ENCODE measurements at places on chromosomes 16 and 17. TPM values are rescaled to one million over a fixed set of nuclear protein-coding genes. Genes with fewer than 3 reads are reported as not detected.

GRCh38 chr17:30239089-30239462 lies 3.6 kb upstream of the SLC6A4 start:
- no peak for DNase-seq

DNA sequence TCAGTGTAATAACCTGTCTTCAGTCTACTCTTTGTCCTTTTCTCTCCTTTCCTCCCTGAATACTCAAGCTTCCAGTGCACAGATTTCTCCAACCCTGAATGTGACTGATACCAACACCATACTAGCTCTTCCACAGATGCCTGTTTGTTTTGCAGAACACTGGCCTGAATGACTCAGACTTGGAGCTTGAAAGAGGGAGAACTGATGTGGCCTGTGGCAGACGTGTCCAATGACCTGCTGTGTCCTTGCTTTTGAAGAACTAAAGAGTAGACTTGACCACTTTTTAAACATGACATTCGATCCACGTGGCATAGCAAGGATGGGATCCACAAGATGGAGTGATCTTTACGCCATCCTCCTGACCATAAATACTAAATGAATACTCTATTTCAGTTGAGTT lies 361.0 kb downstream of the WWOX start:
- no peak for DNase-seq

DNA sequence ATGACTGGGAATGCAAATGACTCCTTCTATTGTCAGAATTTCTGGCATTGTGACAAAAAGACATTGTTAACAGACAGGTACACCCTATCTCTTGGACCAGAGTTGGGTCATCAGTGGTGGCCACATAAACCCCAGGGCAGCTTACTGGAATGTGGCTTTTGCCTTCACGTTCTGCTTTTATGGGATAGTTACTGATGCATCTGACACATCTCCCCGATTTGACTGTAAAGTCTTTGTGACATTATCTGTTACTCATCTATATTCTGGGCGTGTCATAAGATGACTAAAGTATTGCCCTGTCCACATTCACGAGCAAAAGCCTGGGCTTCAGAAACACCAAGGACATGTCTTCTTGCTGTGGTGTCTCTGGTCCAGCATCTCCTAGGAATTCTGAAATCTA lies 18.7 kb upstream of the AQP8 start:
- DNase-seq: no peak

DNA sequence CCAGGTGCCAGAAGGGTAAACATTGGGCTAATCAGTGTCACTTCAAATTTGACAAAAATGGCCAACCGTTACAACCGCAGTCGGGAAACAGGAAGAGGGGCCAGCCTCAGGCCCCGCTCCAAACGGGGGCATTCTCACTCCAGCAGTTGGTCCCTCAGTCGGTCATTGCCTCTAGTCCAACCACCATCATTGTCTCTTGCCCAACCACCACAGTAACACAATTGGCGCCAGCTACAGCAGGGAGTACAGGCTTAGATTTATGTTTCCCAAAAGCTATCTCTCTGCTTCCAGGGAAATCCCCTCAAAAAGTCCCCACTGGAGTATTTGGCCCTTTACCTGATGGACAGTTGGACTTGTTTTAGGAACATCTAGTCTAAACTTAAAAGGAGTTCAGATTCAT lies 20.3 kb downstream of the ALOX15B start:
- DNase-seq: no peak

DNA sequence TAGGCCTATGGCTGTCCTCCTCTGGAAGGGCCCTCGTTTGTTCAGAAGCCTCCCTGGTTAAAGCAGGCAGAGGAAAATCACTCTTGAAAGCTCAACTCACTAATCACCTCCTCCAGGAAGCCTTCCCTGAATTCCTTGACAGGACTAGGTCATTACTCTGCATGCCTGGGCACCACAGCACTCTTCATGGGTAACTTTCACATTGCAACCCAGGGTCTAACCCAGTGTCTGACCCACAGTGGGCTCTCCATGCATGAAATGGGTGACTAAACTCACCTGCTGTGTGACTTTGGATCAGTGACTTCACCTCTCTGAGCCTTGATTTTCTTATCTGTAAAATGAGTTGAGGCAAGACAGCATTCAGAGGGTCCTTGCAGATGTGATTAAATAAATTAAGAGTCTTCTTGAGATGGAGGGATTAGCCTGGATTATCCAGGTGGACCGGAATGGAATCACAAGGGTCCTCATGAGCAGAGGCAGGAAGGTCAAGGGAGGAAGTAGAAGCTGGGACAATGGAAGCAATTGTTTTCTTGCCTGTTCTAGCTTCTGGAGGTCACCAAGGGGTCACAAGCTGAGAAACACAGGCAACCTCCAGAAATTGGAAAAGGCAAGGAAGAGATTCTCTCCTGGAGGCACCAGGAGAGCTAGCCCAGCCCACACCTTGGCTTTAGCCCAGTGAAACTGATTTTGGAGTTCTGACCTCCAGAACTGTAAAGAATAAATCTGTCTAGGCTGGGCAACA lies 3.8 kb upstream of the RAI1 start:
- no peak for DNase-seq

- DNase-seq: no peak
Measured at GRCh38 chr16:88455610-88456355, 2.7 kb downstream of the ZFPM1 start.

- no peak for DNase-seq
Measured at GRCh38 chr17:27551701-27552248, 79.2 kb upstream of the LGALS9 start.

DNA sequence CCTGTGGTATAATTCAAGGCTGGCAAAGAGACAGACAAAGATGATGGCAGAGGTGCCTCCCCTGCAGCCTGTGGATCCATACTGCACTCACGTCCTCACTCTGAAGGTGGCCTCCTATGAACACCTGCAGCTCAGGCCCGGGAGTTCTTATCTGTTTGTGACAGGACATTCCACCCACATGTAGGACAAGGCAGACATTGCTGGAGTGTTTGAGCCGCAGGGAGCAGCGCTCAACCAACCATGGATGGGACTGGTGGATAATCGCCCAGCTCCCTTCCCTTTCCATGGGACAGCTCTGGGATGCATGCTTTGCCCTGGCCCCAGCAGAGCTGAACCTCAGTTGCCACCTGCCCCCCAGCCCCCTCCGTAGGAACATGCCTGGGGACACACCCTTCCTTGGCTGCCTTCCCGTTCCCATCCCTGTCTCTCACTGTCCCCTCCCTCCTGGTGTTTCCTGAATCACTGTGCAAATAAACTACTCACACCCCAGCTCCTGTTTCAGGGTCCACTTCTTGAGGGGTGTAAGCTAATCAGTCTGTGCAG lies 22.2 kb downstream of the ITPRIPL2 start:
- peak; percentile 46 for DNase-seq

GRCh38 chr16:50478075-50478772 lies 70.0 kb upstream of the NKD1 start:
- DNase-seq: no peak

DNA sequence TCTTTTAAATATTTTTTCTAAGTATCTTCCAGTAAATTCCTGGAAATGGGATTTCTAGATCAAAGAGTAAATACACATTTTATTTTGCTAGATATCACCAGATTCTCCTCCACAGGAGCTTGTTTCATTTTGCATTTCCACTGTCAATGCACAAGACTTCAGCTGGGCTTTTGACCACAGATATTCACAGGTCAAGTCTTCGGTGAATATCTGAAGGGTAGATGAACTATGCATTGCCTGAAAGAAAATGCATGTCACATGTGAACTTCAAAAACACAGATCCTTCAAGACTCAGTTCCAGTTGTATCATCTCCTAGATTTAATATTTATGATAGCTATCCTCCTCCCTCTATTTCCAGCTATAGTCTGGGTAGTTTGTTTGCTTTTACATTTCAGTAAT lies 963.6 kb upstream of the GOT2 start:
- no peak for DNase-seq

DNA sequence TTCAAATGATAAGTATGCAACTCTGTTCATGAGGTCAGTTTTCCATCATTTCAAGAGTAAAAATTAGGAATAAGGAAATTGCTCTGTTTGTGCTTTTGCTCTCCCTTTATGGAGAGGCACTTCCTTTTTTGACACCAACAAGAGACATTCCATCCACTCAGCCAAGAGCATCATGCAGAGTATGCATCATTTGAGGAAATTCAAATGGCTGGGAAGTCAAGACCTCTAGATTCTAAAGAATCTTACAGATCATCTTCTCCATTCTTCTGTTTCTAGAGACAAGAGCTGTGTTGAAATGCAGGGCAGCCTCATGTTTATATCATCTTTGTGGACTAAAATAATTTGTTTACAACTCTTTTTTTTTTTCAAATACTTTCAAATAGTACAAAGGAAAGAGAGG lies 669.4 kb downstream of the CDH11 start:
- DNase-seq: no peak

DNA sequence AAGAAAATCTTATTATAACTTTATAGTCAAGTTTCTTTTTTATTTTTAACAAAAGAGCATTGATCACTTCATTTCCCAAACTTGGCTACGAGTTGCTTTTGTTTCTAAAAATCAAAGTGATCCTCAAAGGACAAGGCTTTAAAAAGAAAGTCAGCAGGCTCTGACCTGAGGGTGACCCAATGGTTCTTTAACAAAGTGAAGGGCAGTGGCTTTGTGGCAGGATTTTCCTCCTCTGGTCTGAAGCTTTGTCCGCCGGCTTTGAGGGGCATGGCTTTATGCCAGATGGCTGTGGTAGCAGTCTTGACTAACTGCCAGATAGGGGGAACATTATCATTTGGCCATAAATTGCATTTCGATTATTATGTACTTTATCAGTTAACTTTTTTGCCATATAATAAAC lies 28.5 kb downstream of the IQCK start:
- DNase-seq: peak; percentile 23

GRCh38 chr16:88561485-88562359 lies 8.5 kb upstream of the ZC3H18 start:
- DNase-seq: peak; percentile 29

Gene GDPD1
- polyA plus RNA-seq: 1.5 TPM

Gene OR3A2
- not detected for polyA plus RNA-seq

GRCh38 chr16:87703835-87704375 lies 61.9 kb downstream of the KLHDC4 start:
- DNase-seq: no peak

DNA sequence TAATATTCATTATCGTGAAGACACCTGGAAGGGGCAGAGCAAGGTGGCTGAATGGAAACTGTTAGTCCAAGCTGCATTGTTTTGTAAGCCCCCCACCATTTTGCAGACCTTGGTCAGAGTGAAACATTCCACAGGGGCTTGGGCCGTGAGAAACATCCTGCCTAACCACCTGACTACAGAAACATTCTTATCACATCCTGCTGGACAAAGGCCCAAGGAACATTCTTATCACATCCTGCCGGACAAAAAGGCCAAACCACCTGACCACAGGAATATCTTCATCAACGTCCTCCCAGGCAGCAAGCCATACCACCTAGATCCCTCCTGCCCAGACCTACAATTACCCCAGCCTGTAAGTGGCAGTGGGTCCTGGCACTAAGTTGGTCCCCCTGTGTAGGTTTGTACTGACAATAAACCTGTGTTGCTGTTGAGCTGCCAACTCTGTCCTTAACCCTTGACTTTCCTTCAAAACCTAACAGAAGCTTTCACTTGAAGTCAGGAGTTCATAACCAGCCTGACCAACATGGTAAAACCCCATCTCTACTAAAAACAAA lies 19.6 kb downstream of the ATF7IP2 start:
- DNase-seq: peak; percentile 36

Gene CAPN15
- 20.8 TPM for polyA plus RNA-seq

DNA sequence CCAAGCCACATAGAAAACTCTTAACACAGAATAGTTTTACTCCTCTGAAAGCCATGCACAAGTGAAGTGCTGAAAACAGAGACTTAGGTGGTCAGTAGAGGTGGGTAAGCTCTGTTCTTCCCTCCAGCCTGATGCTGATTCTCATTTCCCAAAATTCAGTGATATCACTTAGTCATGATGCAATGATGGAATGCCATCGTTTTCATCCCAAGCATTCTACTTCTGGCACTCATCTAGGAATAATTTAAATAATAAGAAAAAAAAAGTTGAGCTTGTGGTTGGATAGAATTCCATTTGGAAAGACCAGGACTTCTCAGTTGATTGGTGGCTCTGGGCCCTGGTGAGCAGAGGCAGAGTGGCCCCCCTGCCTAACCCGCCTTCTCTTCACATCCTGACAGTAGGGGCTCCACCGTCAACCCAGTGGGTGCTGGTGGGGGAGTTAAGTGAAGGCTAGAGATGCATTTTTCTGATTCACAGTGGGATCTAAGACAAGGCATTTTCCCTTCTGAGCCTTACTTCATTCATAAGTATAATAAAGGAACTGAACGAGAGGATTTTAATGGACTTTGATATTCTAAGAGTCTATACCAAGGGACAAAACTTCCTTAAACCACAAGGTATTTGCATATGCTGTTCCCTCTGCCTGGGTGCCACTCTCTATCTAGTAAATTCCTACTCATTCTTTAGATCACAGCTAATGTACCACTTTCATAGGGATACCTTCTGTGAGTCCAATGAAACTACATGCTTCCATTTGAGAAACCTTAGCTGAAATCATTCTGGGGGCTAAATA lies 310.3 kb upstream of the DYNLRB2 start:
- DNase-seq: no peak

Gene SLFN14
- not detected for polyA plus RNA-seq

Gene PER1
- 164 TPM for polyA plus RNA-seq

Gene ATP2A1
- 0.06 TPM for polyA plus RNA-seq

DNA sequence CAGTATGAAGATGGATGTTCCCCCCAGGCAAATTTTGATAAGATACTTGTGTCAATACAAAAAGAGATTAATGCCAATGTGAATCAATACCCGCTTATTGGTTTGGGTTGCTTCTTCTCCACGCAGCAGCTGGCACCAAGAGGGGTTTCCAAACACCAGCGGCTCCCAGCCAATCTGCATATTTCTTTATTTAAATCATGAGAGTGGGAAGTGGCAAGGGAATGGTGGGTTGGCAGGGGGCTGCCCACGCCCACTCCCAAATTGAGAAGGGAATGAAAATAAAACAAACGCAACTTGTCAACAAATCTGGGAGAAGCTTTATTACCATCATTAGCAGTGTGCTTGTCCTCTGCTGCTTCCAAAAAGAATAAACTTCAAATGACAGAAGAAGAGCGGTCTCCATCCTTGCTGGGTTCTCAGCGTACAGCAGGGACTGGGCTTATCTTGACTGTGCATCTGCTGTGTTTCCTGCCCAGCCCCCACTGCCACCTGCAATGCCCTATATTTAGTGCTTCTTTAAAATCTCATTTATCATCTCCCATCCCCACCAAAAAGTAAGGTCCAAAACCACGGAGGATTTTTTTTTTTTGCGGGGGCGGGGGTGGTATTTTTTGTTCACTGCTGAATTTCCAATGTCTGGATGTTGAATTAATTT lies 34.9 kb upstream of the C16orf78 start:
- no peak for DNase-seq

- DNase-seq: no peak
Measured at GRCh38 chr17:46047398-46047797, 48.3 kb downstream of the STH start.

GRCh38 chr16:49857423-49858181 lies 1.7 kb upstream of the ZNF423 start:
- peak; percentile 60 for DNase-seq

All from heart left ventricle (tissue), 16 donors.